ENCODE measurements at places on chromosomes 5 and 9. TPM values are rescaled to one million over a fixed set of nuclear protein-coding genes. Genes with fewer than 3 reads are reported as not detected.

PCSK1 gene
- polyA plus RNA-seq: 0.27 TPM

DNA sequence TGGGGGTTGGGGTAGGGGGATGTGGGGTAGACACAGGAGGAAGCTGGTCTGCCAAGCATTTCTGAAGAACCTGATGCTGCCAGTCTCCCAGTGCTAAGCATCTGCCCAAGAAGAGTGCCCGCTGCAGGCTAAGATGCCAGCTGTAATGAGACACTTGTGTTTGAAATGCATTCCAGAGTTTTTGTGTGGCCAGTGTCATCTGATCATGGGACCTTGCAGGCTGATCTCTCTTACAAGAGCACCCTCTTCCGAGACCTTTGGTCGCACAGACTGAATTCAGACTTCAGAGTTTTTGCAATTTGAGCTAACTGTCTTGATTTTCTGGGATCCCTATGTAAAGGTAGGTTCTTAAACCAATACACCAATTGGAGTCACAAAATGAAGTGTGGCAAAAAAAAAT lies 58.1 kb downstream of the DENND1A start:
- peak; percentile 21 for DNase-seq

DNA sequence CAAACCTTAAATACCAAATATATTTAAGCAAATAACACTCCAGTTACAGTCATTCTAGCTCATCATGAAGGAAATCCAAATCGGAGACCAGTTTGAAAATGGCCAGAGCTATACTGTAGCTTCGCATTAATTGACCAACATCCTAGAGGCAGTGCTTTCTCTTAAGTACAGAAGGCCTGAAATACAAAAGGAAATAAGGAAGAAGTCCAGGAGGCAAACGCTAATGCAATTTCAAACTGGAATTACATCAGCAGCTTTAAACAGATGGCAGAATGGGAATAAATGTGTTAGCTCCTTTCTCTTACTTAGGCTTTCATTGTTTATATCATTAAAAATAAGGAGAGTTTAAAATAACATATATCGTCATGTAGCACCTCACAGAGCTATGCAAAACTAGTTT lies 197.0 kb downstream of the SEC61B start:
- DNase-seq: no peak

DNA sequence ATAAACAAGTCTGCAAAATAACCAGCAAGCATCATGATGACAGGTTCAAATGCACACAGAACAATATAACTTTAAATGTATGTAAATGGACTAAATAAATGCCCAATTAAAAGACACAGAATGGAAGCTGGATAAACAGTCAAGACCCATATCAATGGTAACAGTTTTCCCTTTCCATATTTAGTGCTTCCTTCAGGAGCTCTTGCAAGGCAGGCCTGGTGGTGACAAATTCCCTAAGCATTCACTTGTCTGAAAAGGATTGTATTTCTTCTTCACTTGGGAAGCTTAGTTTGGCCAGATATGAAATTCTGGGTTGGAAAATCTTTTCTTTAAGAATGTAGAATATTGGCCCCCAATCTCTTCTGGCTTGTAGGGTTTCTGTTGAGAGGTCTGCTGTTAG lies 120.2 kb upstream of the RASA1 start:
- DNase-seq: no peak

DNA sequence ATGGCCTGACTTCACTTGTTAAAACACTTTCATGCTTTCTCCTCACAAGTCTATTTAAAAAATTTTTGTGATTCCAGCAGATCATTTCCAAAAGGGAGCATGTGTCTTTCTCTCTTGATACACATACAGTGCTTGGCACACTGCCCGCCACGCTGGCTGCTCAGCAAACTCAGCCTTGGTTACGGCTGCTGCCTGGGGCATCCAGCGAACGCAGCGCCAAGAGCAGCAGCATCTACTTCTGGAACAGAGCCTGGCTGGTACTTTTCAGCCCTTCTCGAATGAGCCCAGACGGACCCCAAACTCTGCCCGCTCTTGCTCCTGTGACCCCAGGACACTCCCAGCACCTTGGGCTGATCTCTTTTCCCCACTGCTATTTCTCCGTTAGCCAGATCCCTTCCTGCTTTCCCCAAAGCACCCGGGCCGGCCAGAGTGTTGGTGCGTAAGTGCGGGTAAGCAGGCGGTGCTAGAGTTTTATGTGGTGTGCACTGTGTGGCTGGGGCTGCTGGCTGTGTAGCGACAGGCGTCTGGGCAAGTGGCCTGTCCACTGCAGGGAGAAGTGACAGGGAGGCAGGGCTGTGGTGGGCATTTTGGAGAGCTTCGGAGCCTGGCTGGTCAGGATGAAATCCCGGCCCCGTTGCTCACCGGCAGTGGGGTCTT lies 73.2 kb downstream of the SH3PXD2B start:
- no peak for DNase-seq

SLC6A19 gene
- polyA plus RNA-seq: 56.1 TPM

ACTBL2 gene
- not detected for polyA plus RNA-seq

SLC34A3 gene
- 5.0 TPM for polyA plus RNA-seq

UHRF2 gene
- polyA plus RNA-seq: 77.8 TPM

GRCh38 chr5:83586874-83587776 lies 115.6 kb downstream of the VCAN start:
- no peak for DNase-seq

GRCh38 chr5:127699416-127699815 lies 3.8 kb upstream of the CCDC192 start:
- no peak for DNase-seq

DNA sequence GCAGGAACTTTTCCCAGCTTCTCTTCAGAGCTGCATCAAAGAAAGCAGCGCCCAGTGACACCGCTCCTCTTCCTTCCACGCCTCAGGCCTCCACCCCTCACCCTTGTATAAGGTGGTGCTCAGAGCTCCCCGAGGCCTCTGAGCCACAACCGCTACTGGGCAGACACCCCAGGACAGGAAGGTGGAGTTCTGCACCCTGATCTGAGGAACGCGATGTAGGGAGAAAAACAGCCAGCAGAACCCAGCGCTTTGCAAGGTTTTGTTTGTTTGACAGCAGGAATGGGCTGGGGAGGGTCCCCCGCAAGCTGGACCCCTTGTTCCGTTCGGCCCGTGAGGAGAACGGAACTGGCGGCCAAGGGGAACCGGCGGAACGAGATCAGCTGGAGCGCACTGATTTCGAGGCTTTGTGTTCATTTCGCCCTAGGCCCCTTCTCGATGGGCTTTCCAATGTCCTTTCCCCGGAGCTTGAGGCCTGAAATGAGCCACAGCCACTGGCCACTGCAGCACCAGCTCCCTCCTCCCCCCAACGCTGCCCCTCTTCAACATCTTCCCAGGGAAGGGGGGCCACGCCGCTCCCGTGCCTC lies 4.1 kb downstream of the EDF1 start:
- DNase-seq: no peak

FOXD4 gene
- polyA plus RNA-seq: 0.62 TPM

DNA sequence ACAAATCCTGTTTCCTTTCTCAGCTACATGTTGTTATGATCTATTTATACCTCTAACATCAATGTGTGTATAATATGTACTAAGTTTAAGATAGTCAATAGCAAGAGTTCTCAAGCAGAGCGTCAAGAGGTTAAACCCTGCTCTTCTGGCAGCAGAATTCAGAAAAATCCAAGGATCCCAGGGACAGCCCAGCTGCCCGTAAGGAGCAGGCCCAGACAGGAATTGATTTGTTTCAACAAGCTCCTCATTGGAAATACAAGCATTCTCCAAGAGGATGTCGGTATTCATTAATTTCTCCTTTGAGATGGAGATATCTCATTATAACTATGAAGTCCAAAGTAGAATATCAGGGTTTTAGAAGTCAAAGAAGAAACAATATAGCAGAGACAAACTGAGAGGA lies 14.9 kb downstream of the EFNA5 start:
- DNase-seq: no peak

GRCh38 chr5:119578937-119579336 lies 50.4 kb upstream of the FAM170A start:
- no peak for DNase-seq

DNA sequence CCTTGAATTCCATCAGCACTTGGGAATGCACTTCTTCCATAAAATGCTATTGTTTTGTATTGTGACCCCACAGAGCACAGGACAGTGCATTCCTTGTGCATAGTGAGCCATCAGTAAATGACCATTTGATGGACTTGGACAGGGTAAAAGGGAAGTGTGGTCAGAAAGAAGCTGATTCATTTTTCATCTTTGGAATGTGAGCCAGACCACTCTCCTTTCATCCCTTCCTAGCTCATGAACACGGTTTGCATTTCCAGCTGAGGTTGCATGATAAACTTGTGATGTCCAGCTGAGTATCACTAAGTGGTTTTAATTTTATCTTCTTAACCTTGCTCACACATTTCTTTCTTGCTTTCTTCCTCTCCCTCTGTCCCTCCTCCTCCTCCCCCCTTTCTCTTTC lies 101.3 kb downstream of the NUDT12 start:
- no peak for DNase-seq

- no peak for DNase-seq
These were observed 85.6 kb downstream of the APTX start for GRCh38 chr9:32915802-32916201.

DNA sequence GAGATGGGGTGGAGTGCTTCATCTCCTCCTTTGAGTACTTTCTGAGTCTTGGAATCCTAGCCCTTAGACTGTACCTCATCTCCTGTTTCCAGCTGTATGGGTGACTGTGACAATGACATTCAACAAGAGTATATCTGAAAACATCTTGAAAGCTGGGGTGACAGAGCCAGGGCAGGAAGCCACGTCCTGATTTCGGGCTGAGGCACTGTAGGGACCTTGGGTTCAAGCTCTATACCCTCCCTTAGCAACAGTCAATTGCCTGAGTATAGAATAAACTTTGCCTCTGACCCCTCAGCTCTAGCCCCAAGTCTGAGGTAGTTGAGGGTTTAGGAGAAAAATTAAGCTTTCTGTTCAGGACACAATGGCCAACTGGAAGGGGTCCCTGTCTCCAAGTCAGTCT lies 6.3 kb downstream of the FOXE1 start:
- DNase-seq: no peak

- DNase-seq: no peak
These were observed 126.0 kb upstream of the PTPN3 start for GRCh38 chr9:109624143-109624542.

HBEGF gene
- polyA plus RNA-seq: 12.6 TPM

DNA sequence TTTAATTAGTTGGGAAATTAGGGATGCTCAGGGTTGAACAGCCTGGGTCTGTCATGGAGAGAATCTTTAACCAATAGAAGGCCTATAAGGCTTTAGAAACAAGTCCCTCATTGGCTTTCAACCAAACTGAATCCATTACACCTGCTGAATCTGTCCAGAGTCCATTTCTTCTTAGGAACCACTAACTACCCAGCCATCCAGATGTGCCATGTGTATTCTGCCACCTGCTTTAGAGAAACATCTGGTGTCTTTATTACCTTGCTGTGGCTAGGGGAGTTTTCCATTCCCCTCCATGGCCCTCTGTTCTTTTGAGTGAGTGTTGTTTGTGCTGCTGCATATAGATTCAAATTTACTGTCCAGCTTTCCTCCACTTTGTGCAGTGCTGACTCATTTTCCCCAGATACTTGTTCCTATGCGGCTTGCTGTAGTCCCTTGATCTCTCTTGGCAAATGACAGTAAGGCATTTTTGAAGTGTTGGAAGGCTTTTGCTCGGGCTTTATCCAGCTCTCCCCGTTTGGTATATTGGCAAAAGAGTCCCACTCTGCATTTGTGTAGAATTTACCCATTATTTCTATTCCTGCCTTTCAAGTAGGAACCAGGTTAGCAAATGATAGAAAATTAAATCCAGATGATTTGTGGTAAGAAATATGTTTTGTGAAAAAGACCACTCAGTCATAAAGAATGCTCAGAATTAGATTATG lies 54.6 kb downstream of the NLN start:
- DNase-seq: no peak

Measured in renal cortex interstitium (tissue), 15 donors.